ENCODE measurements at places on chromosomes 16 and 17. TPM values are rescaled to one million over a fixed set of nuclear protein-coding genes. Genes with fewer than 3 reads are reported as not detected.

DNA sequence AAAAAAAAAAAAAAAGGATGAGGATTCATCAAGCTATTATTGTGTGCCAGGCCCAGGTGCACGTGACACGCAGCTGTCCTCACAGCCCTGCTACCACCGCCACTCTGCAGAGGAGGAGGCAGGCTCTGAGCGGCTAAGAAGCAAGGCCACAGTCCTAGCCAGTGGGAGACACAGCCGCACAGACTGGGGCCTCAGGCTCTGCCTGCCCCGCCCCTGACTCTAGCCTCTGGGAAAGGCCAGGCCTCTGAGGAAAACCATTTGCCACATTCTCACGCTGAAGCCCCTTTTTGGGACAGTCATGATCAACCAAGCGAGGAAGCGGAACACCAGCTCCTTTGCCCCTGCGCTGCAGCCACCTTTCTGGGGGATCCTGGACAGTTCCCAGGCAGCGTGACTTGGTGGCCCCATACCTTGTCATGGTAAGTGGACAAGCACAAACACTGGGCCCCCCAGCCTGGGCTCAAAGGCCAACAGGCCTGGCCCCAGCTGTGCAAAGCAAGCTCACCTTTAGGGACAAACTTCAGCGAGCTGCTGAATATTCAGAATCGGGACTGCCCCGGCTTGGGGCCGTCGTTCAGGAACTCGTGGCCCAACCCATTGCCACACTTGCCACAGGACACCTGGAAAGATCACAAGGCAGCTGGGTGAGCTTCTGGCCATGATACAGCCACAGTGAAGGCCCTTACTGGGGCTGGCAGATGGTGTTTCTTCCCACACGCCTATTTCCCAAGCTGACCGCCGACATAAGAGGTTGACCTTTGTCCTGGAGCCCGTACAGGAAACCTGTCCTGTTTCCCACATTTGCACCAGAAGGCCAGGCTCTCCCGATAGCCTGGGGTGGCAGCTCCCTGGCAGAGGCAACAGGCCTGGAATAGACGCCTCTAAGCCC is 2.5 kb downstream of the MSRB1 start:
- DNase-seq: no peak

- no peak for DNase-seq
Measured at GRCh38 chr17:42522798-42523278, 13.2 kb upstream of the NAGLU start.

DNA sequence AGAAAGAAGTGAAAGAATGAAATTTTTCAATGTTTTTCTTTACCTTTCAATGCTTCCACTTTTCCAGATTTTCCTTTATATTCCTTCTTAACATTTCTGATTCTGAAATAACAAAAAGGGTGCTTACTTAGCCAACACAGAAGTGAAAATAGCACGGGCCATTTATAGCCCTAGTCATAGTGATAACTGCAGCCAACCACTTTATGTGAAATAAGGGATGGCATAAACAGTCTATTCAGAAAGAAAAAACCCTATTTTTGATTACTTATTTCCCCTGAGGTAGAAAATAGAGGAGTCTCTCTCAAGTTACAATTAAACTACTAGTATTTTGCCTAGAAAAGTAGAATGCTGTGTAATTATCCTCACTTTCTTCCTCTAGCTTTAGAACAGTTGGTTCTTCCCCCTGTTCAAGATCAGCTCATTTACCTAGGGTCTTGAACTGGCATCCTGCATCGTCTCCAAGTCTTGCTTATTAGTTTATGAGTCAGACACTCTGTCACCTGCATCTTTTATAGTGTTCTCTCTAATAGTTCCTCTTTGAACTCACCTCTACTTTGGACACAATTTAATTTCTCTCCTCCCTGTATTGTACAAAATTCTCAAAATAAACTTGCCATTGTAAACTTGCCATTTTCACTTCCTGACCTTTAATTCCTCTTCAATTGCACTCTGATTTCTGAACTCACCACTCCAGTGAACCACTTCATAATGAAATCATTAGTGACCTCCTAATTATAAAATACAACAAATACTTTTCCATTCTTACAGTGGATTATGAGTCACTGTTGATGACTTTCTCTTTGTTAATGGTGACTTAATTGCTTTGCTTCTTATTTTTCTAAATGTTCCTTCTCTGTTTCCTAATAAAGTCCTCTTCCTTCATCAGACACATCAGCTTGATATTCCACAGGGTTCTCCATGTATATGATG is 23.6 kb downstream of the ABCA6 start:
- no peak for DNase-seq

DNA sequence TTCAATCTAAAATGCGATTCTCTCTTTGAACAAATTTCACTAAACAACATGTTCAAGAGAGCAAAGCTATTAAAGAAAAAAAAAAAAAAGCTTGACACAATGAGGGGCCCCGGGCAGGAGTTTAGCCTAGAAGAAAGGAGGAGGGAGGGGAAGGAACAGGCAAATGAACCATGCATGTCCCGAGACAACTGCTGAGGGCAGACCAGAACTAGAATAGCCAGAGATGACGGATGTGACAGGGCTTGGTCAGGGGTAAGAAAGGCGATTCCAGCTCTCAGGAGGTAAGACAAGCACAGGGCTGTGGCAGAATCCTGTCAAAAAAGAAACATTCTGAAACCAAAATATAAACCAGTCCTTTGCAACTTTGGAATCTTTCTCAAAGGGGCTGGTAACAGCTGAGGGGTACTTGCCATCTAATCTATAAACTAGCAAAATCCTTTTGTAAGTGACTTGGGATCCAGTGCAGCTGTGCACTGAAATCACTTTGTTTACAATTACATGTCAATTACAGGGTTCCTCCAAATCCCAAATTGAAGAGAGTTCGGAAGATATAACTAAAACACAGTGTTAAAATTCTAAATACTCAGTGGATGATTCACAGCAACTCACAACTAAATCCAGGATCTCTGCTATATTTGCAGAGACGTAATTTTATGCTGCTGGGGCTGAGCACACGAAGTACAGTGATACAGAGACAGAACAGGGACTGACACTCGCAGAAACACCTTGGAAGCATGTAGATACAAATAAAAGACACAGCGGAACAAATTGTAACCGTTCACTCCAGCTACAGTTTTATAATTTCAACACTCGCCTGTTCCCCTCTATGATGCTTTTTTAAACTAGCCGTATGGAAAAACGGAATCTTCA is 567.4 kb upstream of the ZFHX3 start:
- no peak for DNase-seq

GRCh38 chr16:57570301-57571070 is 28.0 kb downstream of the ADGRG5 start:
- DNase-seq: no peak

DNA sequence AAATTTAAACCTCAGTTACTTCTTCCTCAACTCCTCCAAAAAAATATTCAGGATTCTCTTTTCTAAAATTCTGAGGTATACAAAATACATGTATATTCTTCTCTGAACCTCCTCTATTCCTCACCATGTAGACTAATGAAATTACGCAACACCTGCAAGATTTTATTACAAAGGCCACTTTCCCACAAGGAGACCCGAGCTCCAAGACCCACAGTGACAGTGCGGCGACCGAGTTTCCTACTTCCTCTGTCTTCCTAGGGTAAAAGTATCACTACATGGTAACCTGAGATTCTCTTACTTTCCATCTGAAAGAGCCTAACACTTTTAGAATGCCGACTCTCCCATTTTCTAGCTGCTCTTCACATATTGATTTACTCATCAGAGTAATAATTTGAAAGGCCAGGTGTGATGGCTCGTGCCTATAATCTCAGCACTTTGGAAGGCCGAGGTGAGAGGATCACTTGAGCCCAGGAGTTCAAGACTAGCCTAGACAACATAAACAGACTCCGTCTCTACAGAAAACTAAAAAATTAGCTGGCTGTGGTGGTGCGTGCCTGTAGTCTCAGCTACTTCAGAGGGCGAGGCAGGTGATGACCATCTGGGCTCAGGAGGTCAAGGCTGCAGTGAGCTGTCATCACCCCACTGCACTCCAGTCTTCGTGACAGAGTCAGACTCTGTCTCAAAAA is 35.7 kb downstream of the CYTH1 start:
- no peak for DNase-seq

- DNase-seq: no peak
Measured at GRCh38 chr16:15834502-15834901, 22.3 kb downstream of the MYH11 start.

- DNase-seq: no peak
Measured at GRCh38 chr17:39949028-39949427, 13.8 kb upstream of the GSDMA start.

DNA sequence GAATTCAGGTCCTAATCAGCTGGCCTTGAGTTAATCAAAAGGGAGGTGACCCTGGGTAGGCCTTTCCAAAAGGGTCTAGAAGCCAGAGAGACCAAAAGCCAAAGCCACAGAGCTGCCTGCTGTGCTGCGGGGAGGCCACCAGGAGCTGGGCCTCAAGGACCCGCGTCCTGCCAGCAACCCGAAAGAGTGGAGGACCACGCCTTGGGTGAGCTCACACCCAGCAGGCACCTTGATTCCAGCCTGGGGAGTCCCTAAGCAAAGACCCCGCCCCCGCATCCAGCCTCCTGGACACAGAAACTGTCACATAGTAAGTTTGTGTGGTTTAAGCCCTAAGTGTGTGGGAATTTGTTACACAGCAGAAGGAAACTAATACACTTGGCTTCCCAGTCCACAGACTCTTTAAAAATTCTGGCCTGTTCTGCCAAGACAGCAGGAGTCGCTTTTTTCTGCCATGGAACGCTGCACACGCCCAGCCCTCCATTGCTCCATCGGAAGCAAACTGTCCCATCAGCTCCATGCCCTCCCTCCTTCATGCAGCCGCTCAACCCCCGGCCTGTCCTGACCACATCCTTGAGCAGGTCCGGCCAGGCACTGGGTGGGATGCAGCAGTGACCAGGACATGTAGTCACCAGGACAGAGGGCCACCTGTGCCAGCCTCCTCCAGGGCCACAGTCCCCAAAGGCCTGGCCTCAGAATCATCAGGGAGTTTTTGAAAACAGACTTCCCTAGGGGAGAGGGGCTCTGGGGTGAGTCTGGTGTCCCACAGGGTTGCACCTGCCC is 20.9 kb upstream of the RASD1 start:
- no peak for DNase-seq

DNA sequence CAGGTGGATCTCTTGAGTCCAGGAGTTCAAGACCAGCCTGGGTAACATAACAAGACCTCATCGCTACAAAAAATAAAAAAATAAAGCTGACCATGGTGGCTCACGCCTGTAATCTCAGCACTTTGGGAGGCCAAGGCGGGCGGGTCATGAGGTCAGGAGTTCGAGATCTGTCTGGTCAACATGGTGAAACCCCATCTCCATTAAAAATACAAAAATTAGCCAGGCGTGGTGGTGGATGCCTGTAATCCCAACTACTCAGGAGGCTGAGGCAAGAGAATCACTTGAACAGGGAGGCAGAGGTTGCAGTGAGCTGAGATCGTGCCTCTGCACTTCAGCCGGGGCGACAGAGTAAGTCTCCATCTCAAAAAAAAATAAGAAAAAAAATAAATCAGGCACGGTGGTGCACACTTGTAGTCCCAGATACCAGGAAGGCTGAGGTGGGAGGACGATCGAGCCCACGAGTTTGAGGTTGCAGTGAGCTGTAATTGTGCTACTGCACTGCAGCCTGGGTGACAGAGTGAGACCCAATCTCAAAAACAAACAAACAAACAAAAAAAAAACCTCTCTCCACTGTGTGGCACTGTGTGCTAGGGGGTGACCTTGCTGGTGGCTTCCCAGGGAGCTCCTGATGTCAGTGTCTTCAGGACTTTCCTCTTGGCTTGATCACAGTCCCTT is 19.8 kb upstream of the MAPK3 start:
- DNase-seq: no peak

GRCh38 chr16:1712791-1713261 is 6.8 kb downstream of the MAPK8IP3 start:
- DNase-seq: no peak

GRCh38 chr17:7719661-7720060 is 2.1 kb downstream of the DNAH2 start:
- no peak for DNase-seq

DNA sequence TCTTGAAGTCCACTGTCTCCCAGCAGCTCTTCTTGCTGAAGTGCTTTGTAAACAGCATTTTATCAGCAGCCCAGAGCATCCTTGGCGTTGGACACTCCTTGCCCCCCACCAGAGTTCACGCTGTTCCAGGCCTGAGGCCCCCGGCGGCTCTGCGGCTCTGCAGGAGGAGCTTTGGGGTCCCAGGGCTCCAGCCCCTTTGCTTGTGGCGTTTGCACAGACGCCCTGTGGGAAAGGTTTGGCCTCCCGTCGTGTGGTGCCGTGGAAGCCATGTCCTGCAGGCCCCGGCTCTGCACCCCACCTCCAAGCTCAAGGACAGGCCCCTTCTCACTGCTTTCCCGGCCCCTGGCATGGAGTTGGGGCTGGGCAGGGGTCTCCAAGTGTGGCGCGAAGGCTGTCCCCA is 14.1 kb downstream of the METRNL start:
- no peak for DNase-seq

DNA sequence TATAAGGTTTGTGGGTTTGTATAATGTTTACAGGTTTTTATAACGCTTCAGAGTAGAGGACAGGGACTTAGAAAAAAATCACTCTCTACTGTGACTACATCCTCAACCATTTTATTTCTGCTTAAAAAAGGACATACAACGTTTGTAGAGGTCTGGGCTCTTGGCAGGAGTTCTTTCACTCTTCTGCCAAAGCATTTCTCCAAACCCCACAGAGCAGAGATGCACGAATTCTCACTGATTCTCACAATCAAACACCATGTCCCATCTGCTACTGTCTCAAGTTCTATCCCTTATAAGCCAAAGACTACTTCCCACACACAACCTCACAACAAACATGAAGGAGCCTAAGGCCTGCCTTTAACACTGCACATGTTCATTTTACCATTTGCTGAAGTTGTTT is 7.0 kb upstream of the ANKFY1 start:
- DNase-seq: no peak

DNA sequence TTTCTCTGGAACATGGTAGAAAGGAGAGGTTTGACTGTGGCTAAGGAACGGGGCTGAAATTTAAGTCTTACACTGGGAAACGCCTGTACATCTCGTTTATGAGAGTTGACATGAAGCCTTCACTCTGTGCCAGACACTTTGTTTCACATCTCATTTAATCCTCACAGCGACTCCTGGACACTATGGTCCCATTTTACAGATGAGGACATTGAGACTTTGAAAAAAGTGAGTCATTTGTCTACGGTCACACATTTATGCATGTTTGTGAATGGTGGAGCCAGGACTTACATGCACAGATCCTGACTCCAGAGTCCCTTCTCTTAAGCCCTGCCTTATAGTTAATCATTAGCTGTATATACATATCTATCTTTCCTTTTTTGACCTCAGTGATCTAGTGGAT is 318.4 kb upstream of the EEF2KMT start:
- no peak for DNase-seq

DNA sequence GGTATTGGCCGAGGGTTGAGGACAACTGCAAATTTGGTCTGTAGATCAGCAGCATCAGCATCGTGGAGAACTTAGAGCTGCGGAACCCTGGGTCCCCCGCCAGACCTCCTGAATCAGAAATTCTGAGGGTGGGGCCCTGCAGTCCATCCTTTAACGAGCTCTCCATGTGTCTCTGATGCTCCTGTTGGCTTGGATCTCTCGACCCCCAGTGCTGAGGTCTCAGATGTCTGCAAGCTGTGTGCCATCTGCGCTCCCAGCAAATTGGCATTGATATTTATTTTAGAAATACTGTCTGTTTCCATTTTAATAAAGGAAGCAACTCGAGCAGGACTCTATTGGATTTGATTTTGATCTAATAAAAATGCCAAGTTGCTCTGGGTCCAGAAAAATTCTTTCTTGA is 250.0 kb downstream of the KATNIP start:
- no peak for DNase-seq

ACSM3 gene
- 115 TPM for polyA plus RNA-seq
